ENCODE measurements at places on chromosomes 6 and 20.
A peak's percentile ranks its signal among the peaks of the same experiment; 100 is the strongest.

GRCh38 chr6:68139130-68139529 lies 496.0 kb upstream of the ADGRB3 start:
- DNase-seq: no peak

DNA sequence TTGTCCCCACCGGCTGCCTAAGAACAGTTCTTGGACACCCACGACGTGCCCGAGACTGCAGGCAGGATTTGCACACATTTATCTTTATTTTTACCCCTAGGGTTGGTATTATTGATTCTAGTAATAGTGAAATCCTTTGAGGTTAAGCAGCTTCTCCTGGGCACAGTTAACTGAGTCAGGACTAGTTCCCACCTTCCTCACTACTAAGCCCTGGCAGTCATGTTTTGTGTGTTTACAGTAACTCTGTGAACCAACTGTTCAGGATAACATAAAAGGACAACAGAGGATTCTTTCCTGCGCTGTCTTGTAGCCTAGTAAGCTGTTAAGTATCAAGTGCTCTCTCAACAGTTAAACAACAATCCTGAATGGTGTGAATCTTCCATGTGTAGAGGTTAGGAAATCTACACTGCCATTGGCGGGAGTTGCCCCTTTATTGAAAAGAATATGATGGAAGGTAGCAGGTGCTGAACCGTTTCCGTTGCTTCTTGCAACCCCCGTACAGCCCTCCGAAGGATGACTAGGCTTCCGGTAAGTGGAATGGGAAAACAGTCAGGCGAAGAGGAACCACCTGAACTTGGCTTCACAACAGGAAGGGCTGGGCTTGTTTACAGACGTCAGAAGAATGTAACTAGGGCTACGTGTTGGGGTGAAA lies 979 bp upstream of the SOD2 start:
- DNase-seq: no peak

DNA sequence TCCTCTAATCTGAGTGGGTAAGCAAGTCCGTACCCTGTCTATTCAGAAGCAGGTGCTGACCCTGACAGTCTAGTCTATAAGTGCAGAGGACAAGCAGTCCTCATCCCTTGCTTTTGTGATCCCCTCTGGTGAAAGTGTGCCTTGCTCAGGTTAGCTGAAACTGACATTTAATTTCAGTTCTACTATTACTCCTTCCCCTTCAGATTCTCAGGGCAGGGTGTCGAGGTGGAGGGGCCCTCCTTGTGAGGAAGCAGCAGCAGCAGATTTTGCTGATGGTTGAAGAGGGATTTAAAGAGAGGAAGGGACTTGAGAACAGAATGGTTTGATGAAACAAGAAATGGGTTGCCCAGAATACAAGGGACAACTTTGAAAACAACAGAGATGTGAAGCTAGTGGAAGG lies 309.3 kb downstream of the CLIC5 start:
- no peak for DNase-seq

DNA sequence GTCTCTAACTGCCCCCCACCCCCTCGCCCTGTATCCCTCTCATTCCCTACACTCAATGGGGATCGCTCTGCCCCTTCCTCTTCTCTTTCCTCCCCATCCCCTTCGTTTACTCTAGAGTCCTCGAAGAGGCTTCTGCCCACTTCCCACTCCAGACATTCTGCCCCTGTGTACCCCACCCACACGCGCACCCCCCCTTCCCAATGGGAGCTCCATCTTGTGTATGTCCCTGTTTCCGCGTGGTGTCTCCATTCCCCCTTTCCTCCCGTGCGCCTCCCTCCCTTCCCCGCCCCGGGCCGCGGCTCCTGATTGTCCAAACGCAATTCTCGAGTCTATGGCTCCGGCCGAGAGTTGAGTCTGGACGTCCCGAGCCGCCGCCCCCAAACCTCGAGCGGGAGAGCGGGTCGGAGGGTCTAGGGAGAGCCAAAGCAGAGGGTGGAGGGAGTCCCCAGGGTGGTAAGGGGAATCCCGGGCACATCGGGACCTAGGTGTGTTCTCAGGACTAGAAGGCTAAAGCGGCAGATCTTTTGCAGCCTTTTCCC lies 679 bp upstream of the RING1 start:
- no peak for DNase-seq

DNA sequence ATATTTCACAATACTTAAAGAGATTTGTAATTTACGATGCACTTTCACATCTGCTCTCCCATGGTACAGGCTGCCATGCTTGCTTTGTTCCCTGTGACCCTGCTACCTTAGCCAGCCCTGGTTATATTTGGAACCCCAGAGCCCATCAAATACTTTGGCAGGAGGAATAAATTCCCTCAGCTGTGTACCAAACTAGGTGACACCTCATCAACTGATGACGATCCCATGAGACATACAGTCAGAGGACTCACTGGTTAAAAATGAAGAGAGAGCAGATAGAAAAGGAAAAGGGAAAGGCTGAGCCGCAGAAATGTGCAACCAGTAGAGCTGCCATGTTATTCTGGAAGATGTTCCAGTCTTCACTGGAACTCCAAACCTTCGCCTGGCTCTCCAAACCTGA lies 120.0 kb downstream of the SIM1 start:
- DNase-seq: no peak

DNA sequence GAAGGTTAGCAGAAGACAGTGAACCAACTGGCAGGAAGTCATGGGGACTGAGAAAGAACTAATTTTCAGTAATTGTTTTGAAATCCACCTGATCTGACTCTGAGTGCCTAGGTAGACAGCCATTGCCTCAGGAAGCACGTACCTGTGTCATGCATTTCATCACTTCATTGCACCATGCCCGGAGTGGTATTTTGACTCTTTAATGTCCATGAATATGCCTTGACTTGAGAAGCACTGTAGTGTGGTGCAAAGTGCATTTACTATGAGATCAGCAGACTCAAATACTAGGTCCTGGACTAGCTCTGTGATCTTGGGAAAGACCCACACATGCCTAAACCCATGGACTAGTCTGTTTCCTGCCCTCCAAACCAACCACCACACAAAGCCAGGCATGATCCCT lies 370.9 kb upstream of the MARCKS start:
- no peak for DNase-seq

DNA sequence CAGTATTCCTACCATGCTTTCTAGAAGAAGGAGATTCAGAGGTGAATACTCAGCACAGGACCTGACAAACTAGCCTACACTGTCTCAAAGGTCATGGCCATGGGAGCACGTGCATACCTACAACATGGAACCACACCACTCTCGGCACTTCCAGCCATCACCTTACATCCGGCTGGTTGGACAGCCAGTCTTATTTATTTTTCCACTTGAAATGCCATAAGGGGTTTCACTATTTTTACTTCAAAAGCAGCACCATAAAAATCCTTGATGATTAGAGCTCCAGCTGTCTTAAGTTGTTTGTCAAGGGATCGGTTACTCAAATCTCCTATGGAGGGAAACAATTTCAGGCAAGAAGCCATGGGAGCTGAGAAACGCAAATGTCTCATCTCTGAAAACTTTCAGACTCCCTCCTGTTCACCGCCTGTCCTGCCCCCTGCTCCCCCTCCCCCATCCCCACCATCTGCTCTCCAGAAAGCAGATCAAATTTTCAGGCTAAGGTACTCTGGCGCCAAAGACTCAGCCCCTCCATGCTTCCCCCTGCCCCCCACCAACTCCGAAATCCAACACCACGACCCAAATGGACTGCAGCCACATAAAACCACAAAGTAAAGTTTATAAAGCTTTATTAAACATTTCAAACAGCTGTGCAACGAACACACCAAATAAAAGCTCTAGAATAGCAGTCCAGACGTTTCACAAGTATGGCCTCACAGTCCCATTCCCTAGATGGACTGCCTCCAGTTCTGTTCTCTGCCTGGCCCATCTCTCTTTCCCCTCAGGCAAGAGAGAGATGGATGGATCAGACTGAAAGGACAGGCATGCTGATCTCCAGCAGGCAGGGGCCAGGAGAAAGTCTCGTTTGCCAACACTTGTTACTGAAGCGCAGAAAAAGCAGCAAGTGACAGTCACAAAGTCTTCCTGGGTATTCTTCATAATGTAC lies 4.0 kb upstream of the NNAT start:
- no peak for DNase-seq

GRCh38 chr6:132236281-132236680 lies 165.0 kb downstream of the MOXD1 start:
- DNase-seq: no peak

- DNase-seq: no peak
Observed at GRCh38 chr6:148525453-148525852, 182.8 kb downstream of the SASH1 start.

DNA sequence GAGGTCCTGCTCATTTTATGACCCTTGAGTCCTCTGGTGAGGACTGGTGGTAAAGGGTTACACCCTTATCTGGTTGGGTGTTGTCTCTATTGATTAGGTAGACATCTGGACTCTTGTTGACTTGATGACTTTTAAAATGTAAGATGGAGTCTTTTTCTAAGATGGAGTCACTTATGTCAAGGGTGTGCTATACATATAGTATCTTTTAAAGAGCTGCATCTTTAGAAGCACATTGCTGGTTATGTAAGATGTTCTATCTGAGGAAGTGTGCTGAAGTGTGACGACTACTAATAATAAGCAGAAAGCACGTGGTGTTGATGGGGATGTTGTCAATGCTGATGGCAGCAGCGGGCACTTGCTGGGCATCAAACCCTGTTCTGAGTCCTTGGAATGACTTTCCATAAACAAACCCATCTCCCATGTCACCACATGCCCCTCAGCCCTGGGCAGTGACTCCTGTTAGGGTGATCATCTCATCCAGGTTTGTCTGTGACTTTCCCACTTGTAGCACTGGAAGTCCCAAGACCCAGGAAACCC lies 229.6 kb downstream of the EYA2 start:
- no peak for DNase-seq

- DNase-seq: no peak
Observed at GRCh38 chr6:132893772-132894490, 79.6 kb downstream of the RPS12 start.

DNA sequence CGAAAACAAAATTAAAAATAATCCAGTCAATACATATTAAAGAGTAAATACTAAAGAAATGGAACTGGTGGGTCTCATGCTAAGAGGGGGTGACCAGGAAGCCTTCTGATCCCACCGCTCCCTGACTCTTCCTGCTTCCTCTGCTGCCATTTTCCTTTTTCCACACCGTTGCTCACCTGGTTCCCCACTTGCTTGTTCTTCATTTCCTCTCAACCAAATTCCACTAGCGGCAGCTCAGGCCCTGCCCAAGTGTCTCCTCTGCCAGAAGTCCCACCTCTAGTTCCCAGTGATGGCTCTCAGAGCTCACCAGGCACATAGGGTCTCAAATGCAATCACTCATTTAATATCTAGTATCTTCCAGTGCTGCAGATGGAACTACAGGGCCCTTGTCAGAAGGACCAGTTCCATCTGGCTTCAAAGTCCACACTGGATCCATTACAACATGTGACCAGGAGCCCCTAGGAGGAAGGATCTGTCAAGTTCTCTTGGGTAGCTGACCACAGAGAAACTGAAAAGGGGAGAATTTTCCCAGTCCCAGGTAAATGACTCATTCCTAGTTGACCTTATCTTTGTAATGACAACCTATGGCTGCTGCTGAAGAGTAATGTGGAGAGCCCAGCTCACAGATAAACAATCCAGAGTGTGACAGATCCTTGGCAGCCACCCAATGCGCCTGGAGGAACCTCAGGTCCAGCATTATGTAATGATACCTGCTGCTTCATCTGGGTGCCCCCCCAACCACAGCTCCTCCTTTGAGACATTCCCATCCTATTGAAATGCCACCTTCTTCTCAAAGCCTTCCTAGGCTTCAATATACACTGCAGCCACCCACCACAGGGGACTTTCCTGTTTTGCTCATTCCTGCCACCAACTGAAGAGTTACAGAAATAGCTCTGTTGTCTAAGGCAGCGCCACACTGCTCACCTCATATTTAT lies 38.2 kb downstream of the ELMO2 start:
- no peak for DNase-seq

DNA sequence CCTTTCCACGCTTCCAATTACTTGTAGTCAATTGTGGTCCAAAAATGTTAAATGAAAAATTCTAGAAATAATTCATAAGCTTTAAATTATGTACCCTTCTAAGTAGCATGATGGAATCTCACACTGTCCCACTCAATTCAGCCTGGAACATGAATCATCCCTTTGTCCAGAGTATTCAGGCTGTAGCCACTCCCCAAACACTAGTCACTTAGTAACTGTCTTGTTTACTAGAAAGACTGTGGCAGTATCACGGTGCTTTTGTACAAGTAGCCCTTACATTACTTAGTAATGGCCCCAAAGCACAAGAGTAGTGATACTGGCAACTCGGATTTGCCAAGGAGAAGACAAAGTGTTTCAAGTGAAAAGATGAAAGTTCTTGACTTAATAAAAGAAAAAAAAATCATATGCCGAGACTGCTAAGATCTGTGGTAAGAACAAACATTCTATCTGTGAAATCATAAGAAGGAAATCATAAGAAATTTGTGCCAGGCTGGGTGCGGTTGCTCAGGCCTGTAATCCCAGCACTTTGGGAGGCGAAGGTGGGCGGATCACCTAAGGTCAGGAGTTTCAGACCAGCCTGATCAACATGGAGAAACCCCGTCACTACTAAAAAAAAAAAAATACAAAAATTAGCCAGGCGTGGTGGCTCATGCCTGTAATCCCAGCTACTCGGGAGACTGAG lies 168.5 kb upstream of the SIM1 start:
- DNase-seq: no peak

DNA sequence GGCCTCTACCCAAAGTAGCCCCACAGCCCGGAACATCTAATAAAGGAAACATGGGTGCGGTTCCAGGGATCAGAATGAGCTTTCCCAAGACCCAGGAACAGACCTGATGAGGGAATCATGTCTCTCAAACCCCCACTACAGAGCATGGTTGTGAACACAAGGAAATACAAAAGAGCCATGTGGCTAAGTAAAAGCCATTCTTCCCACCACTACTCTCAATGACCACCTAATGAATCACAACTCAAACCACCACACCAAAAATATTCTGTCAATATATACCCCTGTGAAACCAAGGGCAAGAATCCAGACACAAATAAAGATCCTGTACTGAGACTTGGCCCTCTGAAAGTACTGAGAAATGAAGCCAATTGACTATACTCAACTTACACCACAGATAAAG lies 20.9 kb upstream of the COL21A1 start:
- DNase-seq: no peak

- DNase-seq: peak; percentile 31
Observed at GRCh38 chr6:11769811-11770545, 8.6 kb downstream of the ADTRP start.

DNA sequence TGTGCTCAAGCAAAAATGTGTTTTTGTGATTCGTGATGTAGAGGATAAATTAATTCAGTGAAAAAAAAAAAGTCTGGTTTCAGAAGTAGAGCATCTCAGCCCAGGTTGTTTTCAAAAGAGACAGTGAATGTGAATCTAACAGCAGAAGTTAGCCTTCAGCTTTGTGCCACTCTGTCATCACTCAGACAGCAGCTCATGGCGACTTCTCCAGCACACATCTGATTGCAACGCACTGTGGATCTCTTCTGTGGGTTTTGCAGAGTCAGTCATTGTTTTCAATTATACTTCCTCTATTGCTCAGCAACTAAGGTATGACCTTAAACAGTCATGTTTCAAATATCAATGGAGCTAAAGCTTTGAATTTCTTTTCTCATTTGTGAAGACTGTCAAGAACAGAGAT lies 335.5 kb upstream of the POU3F2 start:
- DNase-seq: no peak
